ENCODE measurements at places on chromosomes 7 and 10. TPM values are rescaled to one million over a fixed set of nuclear protein-coding genes. Genes with fewer than 3 reads are reported as not detected.

TMEM196 gene
- total RNA-seq = under 0.01 TPM

CWF19L1 gene
- 22.8 TPM for total RNA-seq

ATRNL1 gene
- 24.4 TPM for total RNA-seq

CLRN3 gene
- 0.39 TPM for total RNA-seq

GPR26 gene
- not detected for total RNA-seq

OR2A7 gene
- 12.5 TPM for total RNA-seq

ATE1 gene
- 32.0 TPM for total RNA-seq

MSRB2 gene
- 10.8 TPM for total RNA-seq

GIGYF1 gene
- total RNA-seq = 17.9 TPM

MBL2 gene
- total RNA-seq = not detected

FAM237B gene
- not detected for total RNA-seq

FAM221A gene
- total RNA-seq = 5.3 TPM

SSC4D gene
- total RNA-seq = 0.89 TPM

CACNA2D1 gene
- 54.4 TPM for total RNA-seq

Measured in skin of body (tissue), 3 donors.